ENCODE measurements at places on chromosomes 1 and 21.

GRCh38 chr1:217535601-217536377, 95.1 kb downstream of the GPATCH2 start:
- no peak for DNase-seq

DNA sequence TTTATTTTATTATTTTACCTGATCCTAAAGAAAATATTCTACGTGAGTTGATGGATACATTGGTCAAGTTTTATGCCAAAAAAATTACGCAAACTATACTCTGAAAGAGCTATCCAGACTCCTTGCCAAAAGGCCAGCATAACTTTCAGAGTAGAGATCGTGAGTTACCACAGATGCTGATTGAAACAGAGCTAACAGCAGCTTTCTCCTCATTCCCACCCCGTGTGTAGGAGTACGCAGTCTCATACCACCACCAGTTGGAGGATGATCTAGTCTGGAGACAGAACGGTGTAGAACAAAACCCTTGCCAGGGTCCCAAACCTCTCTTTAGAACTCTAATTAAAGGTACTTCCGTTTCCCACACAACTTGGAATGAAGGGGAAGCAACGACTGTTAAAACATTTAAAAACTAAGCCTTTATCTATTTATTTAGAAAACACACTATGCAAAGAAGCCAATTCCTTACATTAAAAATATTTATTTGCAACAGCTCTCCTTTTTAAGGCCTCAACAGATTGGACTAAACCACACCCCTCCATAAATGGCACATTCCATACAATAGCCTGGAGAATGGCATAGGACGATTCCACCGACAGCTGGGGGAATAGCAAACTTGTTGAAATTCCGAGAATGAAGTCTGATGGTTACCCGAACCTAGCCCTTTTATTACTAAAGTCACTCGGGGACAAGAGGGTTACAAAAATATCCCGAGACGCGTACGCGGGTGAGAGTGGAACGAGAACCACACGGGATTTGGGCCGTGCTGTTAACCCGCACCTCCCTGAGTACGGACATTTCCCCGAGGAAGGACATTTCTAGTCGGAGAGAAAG, 1.4 kb downstream of the NUCKS1 start:
- DNase-seq = peak; percentile 10

DNA sequence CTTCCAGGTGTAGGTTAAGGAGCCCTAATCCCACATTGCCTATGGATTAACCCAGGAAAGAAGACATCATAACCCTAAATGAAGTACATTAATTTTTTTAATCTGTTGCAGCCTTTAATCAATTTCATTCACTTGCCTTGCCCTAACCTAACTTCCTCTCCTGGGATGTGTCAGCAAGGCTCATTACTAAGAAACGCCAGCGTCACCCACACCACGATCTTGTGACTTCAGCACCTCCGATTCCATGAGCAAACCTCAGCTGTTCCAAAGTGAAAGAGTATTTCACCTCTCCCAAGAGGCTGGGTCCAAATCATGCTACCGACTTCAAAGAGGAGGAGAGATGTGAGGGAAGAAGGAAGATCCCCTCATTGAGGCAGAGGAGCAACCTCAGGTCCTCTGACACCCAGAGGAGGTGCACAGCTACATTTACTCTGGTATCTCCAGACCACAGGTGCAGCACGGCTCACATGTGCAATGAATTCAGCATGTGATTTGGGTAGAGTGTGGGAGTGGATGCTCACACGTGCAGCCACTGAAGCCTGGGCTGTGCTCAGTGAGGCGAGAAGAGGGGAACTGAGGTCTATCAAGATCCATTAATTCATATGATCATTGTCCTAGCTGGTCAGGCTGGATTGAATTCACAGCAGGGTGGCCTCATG, 134.1 kb downstream of the SLC30A10 start:
- no peak for DNase-seq

- DNase-seq = no peak
Measured at GRCh38 chr1:207918011-207918410, 7.1 kb upstream of the CD34 start.

DNA sequence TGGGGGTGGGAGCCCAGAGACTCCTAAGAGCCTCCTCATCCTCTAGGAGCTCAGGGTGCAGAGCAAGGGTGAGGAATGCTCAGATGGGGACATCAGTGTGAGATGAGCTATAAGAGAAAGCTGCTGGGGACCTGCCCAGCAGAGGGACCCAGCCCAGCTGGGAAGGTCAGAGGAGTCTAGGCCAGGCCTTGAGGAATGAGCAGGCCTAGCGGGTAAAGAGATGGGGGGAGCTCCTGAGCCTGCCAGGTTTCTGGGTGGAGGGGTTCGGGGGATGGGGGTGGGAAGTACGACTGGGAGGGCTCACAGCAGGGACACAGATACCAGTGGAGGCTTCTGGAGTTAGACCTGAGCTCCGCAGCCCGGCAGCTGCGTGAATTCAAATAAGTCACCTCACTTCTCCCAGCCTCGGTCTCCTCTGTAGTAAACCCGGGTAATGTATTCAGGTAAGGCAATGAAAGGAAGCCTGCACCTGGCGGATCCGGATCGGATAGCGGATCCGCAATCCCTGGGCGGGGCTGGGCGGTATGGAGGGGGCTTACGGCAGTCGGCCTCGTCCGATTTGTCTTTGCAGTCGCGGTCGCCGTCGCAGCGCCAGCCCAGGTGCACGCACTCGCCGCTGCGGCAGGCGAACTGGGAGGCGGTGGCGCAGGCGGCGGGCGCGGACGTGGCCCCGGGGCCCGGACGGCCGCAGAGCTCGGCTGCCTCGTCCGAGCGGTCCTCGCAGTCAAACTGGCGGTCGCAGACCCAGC, 38.0 kb upstream of the MAGOH start:
- DNase-seq = no peak
